ENCODE measurements at places on chromosomes 13 and 19. TPM values are rescaled to one million over a fixed set of nuclear protein-coding genes. Genes with fewer than 3 reads are reported as not detected.

Gene TEX29
- 0.96 TPM for total RNA-seq

Gene SYNE4
- 1.4 TPM for total RNA-seq

Gene KLC3
- total RNA-seq, result not detected

Gene TEX26
- not detected for total RNA-seq

Gene LYPD5
- total RNA-seq, result 0.40 TPM

Gene ZNF91
- 23.6 TPM for total RNA-seq

Gene IQCN
- total RNA-seq, result 2.2 TPM

Gene CGB8
- total RNA-seq, result not detected

Gene COMP
- not detected for total RNA-seq

Gene NRTN
- total RNA-seq, result not detected

Gene ZNF562
- total RNA-seq, result 25.9 TPM

- DNase-seq, result no peak
Observed at GRCh38 chr13:49063497-49063896, 87.8 kb downstream of the FNDC3A start.

GRCh38 chr19:54373781-54374631 is 9.3 kb upstream of the LAIR1 start:
- no peak for DNase-seq

DNA sequence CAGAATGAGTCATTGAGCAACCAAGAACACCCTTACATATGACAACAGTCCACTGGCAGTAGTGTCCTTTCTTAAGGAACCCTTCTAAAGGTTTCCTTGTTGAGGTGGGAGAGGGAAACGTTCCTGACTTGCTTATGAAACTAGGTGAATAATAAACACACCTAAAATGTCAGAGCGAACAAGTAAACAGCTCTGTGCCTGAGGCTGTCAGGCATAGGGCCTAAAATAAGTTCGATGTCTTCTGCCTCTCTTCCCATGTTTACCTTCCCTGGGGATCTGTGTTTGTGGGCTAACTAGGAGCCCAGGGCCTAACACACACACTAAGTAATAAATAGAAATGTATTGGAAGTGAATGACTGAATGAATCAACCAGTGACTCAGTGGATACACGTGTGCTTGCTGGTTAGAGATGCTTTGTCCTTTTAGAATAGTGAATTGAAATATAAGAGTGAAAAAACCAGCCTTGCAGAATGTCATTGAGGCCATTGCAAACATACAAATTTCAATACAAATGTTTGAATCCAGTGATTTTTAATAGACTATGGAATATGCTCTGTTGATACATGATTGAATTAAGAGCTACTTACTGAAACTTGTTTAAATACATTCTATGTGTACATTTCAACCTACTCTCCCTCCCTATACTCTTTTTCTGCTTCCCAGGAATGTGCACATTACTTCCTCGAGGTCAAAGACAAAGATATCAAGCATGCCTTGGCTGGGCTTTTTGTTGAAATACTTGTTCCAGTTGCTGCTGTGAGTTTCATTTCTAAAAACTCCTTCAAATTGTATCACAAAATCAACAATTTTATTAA is 102.9 kb downstream of the FRY start:
- DNase-seq, result no peak

DNA sequence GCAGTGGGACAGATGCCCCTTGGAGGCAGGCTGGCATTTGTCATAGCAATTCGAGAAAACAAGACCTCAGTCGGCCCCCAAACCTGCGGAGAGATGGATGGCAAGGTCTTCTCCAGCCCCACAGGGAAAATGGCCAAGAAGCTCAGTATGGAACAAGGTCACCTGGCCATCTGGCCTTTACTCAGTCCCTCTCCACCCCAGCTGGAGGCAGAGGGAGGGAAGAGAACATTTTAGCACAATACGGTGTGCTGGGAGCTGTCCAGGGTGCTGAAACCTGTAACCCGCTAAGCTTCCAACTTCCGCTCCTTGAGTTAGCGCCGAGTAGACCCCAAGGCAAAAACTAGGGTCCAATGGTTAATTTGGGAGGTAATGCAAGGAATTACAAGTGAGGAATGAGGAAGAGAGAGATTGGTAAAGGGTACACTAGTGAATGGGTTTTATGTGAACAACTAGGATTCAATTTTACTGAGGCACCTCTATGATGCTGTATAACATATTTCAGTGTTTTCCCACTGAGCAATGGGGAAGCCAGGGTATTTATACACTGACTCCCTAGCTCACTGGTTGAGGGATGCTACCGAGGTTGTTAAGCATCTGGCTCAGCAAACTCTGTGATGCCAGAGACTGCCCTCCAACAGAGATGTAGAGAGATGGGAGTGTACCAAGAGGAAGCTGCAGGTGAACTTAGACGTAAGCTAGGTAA is 64.3 kb downstream of the CACNA1A start:
- DNase-seq, result peak; percentile 52

DNA sequence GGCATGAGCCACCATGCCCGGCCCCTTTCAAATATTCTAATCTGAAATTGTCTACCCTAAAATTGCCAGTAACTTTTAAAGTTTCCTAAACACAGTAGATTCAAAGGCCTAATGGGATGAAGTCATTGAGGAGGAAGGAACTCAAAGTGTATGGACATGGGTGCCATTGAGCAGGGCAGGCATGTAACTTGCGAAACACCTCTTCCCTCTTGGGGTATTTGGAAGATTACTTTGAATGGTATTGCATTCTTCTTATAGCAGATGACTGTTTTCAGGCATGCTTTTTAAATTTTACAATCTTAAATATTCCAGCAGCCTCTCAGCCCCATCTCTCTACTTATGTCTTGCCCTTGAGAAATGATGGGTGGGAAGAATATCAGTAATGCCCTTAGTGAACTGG is 21.0 kb downstream of the TM9SF2 start:
- no peak for DNase-seq

DNA sequence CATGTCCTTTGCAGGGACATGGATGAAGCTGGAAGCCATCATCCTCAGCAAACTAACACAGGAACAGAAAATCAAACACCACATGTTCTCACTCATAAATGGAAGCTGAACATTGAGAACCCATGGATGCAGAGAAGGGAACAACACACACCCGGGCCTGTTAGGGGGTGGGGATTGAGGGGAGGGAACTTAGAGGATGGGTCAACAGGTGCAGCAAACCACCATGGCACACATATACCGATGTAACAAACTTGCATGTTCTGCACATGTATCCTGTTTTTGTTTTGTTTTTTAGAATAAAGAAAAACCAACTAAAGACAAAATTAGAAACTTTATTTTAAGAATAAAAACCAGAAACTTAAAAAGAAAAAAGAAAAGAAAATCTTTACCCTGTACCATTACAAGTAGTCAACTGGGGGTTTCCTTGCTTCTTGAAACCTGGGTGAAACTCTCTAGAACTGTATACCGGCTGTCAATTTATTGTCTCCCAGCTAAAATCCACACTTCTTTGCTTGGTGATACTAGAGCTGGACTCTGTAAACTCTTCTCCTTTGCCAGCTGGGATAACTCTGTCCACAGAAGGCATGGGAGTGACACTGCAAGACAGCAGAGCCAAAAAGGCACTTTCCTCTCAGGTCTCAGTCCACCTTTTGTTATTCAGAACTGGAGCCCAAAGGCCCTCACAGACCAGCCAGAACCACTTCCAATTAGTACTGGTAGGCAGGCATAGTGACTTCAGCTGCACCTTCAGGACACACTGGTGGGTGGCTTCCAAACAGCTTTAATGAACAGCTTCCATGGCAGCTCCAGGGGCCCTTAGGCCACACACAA is 9.0 kb downstream of the MICU2 start:
- no peak for DNase-seq

- no peak for DNase-seq
Observed at GRCh38 chr13:99105160-99105559, 95.5 kb upstream of the UBAC2 start.

DNA sequence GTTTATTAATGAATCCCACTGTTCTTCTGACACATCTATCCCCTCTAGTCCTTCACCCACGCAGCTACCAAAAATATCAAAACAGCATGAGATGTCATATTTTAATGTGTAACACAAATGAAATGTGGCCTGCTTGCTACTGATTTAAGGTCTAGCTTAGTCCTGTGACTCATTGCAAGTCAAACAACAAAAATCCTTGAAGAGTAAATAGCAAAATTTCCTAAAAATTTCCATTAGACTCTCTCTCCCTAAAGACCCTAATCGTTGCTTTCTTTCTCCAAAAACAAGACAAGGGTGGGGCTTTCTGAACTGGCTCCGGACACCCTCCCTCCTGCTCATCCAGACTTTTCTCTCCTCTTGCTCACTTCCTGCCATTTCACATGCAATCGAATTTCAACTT is 99.9 kb upstream of the IPO5 start:
- no peak for DNase-seq

DNA sequence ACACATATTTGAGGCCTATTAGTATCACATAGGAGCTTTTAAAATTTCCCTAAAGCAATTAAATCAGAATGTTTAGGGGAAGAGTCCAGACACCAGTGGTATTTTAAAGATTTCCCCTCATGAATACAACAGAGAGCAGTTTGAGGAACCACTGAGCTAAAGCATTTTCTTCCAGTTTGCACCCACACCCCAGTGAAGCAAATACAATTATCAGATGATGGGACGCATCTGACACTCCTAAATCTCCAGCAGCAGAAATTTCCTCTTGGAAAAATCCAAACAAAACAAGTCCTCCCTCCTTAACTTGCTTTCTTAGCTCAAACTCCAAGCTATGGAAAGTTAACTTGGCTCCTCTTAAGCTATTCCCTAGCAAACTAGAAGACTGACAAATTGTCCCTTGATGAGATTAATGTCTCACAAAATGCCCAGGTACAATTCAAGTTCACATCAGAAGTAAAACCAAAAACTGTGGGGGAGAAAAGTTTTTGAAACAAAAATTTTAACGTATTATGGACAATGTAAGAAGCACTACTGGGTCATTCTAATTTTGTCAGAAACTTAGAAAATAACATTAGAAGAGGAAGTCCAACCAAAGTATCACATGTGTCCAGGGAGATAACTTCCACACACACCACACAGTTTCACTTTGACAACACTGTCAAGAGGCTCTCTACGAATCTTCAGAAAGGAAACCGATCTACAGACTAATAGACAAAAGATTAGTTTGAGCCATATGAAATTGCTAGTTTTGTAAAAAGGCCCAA is 74.1 kb downstream of the ABCC4 start:
- DNase-seq, result no peak

- no peak for DNase-seq
Observed at GRCh38 chr13:110114316-110114715, 192.6 kb downstream of the COL4A1 start.

DNA sequence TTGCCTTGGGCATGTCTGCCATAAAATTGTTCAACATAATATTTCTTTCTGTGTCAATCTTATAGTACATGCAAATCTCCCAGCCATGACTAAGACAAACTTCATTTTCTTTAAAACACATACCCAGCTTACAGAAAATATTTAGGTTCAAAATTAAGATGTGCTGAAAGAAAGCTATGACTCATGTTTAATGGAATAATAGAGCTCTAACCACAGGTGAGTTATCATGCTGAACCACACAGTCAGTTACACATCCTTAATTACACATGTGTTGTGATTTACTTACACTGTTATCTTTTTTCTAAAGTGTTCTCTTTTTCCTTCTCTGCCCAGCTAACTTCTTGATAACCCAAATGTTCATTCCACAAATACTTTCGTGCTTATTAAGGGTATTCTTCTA is 1831.2 kb downstream of the OLFM4 start:
- no peak for DNase-seq

DNA sequence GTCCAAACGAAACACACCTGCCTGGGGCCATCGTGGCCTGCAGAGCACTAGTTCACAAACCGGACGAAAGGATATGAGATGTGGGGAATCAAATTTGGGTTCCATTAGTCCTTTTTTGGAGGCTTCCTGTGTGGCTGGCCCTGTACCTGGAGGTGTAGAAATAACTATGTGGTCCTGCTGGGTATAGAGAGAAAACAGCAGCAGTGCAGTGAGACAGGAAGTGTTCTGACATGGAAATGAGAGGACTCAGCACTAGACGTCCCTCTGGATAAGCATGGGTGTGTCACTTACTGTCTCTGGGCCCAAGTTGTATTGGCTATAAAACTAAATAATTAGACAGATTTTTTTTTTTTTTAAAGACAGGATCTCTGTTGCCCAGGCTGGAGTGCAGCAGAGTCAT is 12.3 kb downstream of the KDELR1 start:
- no peak for DNase-seq

GRCh38 chr13:83220241-83220640 is 662.0 kb downstream of the SLITRK1 start:
- DNase-seq, result no peak

GRCh38 chr19:56291867-56292266 is 19.3 kb downstream of the EDDM13 start:
- no peak for DNase-seq

GRCh38 chr13:76459863-76460262 is 426.3 kb downstream of the KCTD12 start:
- no peak for DNase-seq

GRCh38 chr19:18450931-18451836 is 13.3 kb upstream of the ISYNA1 start:
- DNase-seq, result peak; percentile 90

DNA sequence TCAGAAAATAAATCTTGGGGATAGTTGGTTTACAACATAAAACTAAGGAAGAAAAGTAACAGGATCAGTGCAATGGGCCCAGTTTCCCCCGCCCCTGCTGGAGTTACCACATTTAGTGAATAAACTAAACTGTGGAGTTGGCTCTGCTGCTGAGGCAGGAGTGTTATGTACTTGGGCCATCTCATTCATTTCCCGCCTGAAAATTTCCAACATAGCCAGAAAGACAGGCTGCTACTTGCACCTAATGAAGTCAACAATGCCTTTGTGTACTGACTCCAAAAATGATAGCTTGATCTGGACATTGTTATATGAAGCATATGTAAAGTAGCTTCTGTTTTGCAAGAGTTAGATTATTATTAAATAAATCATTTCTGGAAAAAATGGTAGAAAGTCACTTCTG is 7.9 kb upstream of the RNASEH2B start:
- DNase-seq, result no peak

DNA sequence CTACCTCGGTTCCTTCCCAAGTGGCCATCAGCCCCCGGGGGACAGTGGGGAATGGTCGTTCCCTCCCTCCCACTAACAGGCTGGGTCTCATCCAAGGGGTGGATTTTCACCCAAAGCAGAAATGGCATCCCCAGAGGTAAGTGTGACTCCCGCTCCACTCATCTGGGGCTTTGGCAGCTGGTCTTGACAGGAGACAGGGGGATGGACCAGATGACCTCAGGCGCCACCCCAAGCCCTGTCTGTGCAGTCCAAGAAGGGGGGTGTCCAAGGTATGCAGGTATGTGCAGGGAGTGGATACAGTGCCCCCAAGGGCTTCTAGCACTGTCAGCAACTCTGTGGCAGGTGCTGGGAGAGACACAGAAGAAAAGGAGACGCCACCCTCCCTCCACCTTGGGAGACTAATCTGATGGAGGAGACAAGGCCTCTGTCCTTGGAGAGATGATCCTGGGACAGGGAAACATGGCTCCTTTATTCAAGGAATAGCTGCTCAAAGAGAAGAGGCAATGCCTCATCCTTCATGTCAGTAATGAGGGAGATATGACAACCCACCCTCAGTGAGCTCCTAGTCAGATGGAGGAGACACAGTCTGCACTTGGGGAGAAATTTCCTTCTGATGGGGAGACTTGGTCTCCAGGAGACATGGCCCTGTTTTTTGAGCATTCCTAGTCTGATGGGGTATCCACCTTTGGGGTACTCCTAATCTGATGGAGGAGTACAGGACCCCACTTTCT is 7.7 kb downstream of the CEACAM16 start:
- no peak for DNase-seq
